ENCODE measurements at places on chromosomes 12 and 14. TPM values are rescaled to one million over a fixed set of nuclear protein-coding genes. Genes with fewer than 3 reads are reported as not detected.

GRCh38 chr12:109767456-109767855 is 53.8 kb downstream of the FAM222A start:
- no peak for DNase-seq

DNA sequence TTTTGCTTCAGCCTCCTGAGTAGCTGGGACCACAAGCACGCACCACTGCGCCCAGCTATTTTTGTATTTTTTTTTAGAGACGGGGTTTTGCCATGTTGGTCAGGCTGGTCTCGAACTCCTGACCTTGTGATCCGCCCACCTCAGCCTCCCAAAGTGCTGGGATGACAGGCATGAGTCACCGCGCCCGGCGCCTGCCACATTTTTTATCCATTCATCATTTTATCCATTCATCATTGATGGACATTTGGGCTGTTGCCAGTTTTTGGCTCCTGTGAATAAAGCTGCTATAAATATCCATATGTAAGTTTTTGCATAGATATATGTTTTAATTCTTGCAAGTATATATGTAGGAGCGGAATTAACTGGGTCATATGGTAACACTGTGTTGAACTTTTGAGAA is 79.5 kb downstream of the DAAM1 start:
- DNase-seq: no peak

- no peak for DNase-seq
Observed at GRCh38 chr14:96162741-96163140, 41.9 kb upstream of the BDKRB2 start.

- DNase-seq: peak; percentile 70
Observed at GRCh38 chr14:91388551-91388975, 29.1 kb downstream of the CCDC88C start.

GRCh38 chr14:66361013-66361412 is 125.2 kb upstream of the CCDC196 start:
- DNase-seq: no peak

DNA sequence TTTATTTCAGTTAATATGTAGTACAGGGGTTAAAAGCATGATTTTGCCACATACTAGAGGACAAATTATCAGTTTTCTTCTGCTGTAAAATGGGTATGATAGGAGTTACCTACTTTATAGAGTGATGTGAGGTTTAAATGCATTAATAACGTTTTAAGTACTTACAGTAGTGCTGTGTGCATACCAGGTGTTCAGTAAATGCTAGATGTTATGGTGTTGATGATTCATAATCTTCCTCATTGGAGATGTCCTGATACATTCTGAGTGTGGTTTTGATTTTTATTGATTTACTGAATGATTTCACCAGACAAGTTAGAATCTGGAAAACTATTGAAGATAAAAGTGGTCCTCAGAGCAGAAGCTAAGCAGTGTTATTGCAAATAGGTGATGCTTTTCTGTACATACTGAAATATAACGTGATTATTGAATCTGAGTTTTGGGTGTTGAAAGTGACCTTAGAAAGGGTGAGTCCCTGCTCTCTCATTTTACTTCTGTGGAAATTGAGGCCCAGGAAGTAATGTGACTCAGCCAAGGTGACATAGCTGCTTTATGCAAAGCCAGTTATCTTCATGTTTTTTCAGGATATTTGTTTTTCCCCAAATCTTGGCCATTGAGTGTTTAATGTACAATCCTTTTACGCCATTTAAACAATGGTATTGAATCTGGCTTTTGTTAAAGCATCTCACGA is 54.7 kb downstream of the VRK1 start:
- no peak for DNase-seq

GRCh38 chr14:86940106-86940505 is 1052.9 kb downstream of the GALC start:
- DNase-seq: no peak

DNA sequence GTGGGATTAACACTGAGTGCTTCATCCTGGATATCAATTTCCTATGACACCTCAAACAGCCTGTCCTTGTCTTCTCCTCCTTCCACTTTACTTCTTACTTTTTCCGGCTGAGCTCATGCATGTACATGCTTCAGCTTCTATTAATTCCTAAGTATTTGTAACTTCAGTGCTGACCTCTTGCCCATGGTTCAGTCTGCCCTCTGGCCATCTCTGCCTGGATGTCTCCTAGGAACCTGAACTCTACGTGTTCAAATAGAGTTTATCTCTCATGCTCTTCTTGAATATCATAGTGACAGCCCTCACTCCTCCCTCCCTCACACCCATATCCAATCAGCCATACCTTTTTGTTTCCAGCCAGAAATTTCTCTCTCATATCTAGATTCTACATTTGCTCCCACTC is 141.6 kb downstream of the ATP23 start:
- no peak for DNase-seq

DNA sequence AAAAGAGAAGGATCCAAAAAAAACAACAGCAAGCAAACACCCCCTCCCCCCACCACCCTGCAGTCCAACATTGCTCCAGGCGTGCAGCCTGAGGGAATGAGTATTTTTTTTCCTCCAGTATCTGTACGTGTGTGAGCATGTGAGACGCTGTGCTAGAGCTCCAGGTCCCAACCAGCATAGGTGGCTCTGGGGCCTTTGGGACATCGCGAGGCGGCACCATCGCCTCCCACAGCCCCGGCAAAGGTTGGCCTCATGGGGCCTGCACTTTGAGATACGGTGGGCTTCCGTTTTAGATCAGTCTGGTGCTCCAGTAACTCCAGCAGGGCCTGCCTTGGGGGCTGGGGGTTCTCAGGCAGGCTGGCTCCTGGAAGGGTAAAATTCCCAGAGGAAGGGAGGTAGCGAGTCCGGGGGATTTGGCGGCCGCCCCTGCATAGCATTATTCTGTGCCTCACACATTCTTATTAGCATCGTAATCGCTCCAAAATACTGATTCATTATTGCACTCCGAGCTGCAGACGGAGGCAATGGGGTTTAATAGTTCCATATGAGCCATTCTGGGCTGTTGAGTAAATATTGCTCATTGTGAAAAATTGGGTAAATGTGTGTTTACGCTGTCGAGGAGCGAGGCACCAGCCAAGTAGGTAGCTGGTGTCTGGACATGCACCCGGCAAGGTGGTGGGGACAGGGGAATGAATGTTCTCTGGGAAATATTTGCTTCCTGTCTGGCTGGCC is 143.1 kb upstream of the MYL2 start:
- DNase-seq: no peak

- no peak for DNase-seq
Observed at GRCh38 chr14:95290871-95291431, 28.8 kb downstream of the CLMN start.

DNA sequence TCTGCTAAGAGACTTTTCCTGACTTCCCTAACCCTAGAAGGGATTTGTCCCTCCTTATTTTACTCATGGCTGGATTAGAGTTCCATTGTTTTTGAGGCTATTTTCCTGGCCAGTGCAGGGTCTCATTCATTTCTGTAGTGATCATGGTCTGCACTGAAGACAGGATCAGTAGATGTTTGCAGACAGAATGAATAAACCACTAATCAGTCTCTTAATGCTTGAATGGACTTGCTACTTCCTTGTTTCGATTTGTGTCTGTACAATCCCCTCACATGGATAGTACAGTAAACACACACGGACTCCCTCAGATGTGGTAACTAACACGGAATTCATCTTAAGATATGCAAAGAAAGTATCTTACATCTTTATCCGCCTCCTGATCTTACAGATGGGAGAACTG is 102.6 kb upstream of the PRB2 start:
- no peak for DNase-seq

DNA sequence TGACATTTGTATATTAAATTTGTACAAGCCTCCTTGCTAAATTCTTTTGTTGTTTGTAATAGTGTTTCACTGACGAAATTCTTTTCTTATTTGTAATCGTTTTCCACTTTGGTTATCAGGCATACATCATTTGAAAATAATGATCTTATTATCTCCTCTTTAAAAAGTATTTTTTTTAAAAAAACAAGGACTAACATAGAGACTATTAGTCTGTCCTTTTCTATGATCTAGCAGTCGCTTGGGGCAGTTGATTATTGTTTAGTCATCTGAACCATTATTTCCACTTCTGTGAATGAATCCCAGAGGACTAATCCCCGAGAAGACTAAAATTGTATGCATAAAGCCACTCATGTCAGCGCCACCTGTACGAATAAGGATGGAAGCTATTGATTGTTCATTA is 11.5 kb downstream of the ADGRD1 start:
- no peak for DNase-seq

GRCh38 chr12:57732726-57733593 is 5.6 kb downstream of the AGAP2 start:
- DNase-seq: no peak

GRCh38 chr12:118503476-118503875 is 127.1 kb downstream of the SUDS3 start:
- no peak for DNase-seq

DNA sequence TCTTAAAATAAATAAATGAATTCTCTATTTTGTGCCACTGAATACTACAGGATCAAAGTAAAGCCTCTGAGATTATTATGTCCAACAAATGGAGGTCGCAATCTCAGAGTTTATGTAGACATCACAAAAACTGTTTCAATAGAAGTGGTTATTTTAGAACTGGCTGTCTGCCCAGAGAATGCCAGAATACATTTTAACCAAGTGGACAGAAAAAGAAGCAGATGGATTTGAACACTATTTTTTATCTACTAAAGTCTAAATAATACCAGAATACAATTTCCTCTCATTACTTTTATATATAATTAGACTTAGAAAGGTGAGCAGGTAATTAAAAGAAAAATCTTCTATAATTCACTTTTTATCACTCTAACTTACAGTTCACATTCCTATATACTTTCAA is 118.3 kb downstream of the MED13L start:
- DNase-seq: no peak

GRCh38 chr12:7853557-7853956 is 19.2 kb downstream of the SLC2A14 start:
- DNase-seq: no peak

DNA sequence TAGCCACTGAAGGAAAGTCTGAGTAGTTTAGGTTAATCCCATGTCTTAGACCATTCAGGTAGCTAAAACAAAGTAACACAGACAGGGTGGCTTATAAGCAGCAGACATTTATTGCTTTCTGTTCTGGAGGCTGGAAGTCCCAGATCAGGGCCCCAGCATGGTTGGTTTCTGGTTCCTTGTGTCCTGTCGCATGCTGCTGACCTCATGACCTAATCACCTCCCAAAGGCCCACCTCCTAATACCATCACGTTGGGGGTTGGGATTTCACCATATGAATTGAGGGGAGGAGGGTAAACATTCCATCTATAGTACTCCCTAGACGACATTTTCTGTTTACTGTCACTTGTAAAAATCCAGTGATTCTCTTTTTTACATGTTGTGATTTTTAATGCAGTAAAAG is 148.6 kb downstream of the FBXL14 start:
- DNase-seq: no peak

- no peak for DNase-seq
Observed at GRCh38 chr12:11209113-11209512, 22.4 kb upstream of the TAS2R42 start.

GRCh38 chr12:43131301-43131700 is 420.7 kb downstream of the ADAMTS20 start:
- DNase-seq: no peak

Gene MDGA2
- not detected for total RNA-seq

Gene PCED1B
- 72.1 TPM for total RNA-seq

Gene SCN8A
- total RNA-seq: 1.4 TPM

Gene OAS1
- 146 TPM for total RNA-seq

Gene TEAD4
- total RNA-seq: 0.34 TPM

Gene EFCAB11
- 9.8 TPM for total RNA-seq

Gene ACOT4
- 1.3 TPM for total RNA-seq

Gene TPH2
- total RNA-seq: not detected

Data from activated CD8-positive, alpha-beta T cell treated with anti-CD3 and anti-CD28 coated beads, Interleukin-2, amount 10 ng/mL, durations not matched to agents 7 days and 5 days (primary cell).